GM23248 (cell line): ENCODE measurements at places on chromosomes 2 and 18. TPM values are rescaled to one million over a fixed set of nuclear protein-coding genes. Genes with fewer than 3 reads are reported as not detected.
A peak's percentile ranks its signal among the peaks of the same experiment; 100 is the strongest.

- DNase-seq, result no peak
Measured at GRCh38 chr2:8364668-8365067, 317.2 kb upstream of the ID2 start.

GRCh38 chr2:97737421-97738178 is 24.2 kb downstream of the ZAP70 start:
- DNase-seq, result no peak

- DNase-seq, result no peak
Measured at GRCh38 chr18:10437837-10438236, 16.6 kb upstream of the APCDD1 start.

DNA sequence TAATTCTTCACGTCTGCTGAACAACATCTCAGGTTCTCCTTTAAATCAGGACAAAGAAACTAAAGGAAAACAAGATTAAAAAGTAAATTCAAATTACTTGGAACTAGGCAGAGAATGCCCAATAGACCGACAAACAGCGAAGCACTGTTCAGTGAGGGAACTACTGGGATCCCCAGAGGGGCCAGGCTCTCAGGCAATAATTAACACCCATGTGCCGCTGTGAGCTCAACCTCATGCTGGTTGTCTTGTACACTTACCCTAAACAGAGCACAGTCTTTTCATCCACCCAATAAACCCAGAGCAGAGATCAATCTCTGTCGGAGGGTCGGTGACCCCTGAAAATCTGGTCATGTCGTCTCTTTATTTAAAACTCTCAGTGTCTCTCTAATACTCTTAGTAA is 229.9 kb upstream of the CRIM1 start:
- DNase-seq, result no peak

- no peak for DNase-seq
Measured at GRCh38 chr18:77487951-77488740, 238.5 kb downstream of the GALR1 start.

DNA sequence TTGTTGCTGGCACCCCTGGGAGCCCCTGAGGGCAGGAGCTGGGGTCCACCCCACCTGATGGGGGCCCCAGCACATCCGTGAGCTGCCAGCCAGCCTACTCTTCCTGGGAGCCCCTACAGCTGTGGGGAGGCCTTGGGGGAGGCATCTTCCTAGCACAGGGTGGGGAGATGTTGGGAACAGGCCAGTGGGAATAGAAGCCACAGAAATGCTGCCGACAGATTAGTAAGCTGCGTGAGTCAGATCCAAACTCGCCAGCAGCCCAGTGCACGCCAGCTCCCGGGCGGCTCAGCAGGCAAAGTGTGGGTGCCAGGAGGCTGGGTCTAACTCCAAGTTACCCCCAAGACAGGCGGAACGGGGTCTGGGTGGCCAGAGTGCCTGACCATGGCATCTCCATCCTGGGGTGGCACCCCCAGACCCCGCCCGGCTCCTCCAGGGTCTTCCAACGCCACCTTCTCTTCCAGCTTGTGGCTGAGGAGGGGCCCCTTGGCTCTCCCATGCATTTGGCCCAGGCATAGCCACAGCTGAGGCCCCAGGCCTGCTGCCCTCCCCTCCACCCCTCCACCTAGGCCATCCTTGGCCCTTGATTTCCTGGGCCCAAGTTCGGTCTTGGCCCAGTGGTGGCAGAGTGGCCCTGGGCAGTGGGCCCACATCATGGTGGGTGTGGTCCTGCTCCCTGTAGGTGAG is 15.3 kb downstream of the CROCC2 start:
- DNase-seq, result peak; percentile 99

MAP3K19 gene
- polyA plus RNA-seq, result not detected in 2 replicates
